ENCODE measurements at places on chromosomes 2 and 18.
A peak's percentile ranks its signal among the peaks of the same experiment; 100 is the strongest.

DNA sequence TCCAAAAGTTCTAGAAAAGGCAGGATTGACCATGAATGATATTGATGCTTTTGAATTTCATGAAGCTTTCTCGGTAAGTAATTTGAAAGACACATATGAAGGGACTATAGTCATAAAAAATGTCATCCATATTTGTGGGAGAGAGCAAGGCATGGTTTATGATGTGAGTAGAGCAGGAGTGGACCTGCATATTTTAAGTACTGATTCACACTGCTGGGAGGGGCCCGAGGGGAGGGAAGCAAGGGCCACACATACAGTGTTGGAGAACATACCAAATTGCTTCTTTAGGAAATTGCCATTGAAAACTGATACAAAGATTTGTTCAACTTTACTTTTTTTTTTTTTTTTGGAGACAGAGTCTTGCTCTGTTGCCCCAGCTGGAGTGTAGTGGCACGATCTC, 39.4 kb downstream of the HADHB start:
- no peak for DNase-seq

DNA sequence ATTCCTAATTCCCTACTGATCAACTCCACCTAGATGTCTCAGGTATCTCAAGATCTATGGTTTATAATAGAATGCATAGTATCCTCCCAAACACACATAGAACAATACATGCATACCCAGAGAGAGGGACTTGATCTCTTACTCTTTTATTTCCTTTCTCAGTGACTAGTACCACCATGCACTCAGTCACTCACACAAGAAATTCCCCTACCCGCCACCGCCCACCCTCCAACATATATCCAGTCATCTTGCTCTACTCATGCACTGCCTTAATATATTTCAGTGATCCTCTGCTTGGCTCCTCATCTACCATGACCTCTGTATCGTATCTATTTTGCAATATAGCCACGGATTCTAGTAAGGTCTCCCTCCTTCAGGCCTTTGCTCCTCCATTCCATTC, 996.9 kb downstream of the LRP1B start:
- no peak for DNase-seq

- DNase-seq: no peak
These were observed 39.9 kb downstream of the MAP3K2 start for GRCh38 chr2:127347734-127348392.

- DNase-seq: no peak
These were observed 249.1 kb upstream of the RBMS1 start for GRCh38 chr2:160742667-160743066.

DNA sequence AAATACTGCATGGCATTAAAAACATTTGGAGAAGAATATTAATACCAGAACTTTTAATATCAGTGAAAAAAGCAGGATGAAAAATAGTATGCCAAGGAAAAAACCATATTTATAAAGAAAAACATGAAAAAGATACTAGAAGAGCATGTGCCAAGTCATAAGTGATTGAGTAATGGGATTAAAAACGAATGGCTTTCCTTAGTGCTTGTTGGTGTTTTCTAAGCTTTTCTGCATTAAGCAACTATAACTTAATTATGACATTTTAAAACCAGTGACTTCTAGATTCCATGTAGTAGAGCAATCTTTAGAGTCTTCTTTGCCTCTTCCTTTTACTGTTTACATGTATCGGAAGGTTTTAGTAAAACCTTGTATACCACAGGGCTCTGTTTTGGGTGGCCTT, 6.6 kb downstream of the MAPRE3 start:
- DNase-seq: no peak

DNA sequence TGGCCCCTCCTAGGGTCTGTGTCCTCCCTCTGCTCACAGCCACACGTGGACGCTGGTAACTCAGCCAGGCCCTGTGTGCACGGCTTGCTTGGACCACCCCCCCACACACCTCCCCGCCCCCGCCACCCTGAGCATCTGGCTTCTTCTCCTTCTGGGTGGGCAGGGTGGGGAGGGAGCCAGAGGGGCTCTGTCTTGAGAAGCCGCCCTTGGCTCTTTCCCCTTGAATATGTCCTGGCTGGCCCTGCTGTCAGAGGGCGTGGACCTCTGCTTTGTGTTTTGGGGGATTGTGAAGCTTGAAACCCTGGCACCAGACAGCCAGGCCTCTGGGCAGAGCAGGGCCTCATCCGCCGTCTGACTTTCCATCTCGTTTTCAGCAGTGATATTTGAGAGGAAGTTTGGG, 72.1 kb downstream of the GLI2 start:
- DNase-seq: no peak

- DNase-seq: no peak
These were observed 185.6 kb upstream of the MEX3C start for GRCh38 chr18:51383116-51383515.

DNA sequence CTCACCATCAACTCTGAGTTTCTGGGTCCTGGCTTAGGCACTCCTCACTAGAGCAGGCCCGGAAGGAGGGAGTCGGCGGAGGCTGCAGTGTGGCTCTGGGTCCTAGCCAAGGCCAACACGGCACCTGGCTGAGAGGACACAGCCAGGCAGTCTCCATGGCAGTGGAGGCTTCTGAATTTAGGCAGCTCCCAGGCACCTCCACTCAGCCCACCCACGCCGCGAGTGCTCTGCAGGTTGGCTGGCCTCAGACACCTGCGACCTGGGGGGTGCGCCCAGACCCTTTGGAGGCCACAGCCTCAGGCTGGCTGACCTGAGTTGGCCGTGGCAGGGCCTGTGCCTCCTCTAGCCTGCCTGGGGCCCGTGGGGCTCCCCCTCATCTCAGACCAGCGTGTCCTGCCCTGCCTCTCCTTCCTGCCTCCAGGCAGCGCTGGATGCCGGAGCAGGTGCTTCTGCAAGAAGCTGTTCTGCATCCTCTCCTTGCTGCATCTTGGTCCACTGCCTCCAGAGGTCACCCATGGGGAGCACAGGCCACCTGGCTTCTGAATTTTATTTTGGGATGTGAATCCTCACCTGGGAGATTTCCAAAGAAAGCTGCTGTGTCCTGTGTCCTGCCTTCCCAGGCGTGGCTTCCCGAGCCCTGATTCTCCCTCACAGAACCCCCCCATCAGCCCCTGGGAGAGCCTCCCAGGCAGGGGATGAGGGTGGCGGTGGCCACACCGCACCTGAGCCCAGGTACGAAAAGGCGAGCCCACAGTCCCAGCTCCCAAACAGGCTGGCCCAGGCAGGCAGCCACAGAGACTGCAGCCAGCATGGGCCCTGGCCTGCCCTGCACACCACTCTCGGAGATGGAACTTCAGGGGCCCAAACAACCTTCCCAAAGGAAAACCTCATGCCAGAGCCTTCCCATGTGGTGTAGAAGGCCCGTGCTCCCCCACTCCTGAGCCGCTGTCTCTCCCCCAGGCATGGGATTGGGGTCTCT, 23.4 kb downstream of the AQP12A start:
- DNase-seq: no peak

DNA sequence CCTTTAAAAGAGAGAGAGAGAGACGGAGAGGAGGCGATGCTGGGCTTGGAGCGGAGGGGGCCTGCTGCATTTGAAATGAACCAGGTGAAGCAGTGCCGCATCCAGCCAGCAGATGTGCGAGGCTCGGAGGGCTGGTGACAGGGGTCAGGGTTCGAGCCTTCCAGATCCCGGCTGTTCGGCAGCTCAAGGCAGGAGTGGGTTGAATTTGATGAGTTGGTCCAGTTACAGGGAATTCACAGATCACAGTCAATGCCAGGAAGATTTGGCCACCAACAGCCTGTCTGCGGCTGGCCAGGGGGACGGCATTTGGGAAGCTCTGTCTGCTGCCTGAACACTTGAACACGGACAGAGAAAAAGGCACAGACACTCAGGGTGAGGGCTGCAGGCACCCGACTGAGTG, 48.6 kb downstream of the PTGR3 start:
- DNase-seq: no peak

- DNase-seq: no peak
These were observed 11.3 kb downstream of the TMEM247 start for GRCh38 chr2:46490521-46491141.

DNA sequence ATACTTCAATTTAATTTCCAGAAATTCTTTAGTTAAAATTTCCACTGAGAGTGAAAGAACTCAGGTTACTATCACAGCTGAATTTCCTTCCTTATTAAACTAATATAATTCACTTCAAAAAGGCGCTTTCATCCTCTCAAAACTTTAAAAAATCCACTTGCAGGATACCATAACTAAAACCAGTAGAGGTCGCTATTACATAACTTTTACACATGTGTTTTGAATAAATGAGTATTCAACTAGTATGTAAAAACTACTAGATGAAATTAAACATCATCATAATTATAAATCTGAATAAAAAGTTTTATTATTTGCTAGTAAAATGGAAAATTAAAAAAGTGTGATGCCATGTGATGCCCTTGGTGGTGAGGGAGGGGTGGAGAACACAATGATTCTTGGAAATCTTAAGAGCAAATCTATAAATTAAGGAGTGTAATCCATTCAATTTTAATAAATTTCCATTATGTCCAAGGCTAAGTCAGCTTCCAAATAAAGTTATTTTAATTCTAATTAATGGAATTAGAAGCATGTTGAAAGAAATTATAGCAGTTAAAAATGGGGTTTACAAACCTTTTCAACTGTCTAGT, 61.4 kb downstream of the SOS1 start:
- peak; percentile 24 for DNase-seq

GRCh38 chr2:171910494-171910893, 11.8 kb upstream of the HAT1 start:
- DNase-seq: no peak

GRCh38 chr2:127093648-127094210, 13.2 kb downstream of the BIN1 start:
- DNase-seq: no peak

GRCh38 chr2:166539340-166540162, 45.5 kb upstream of the SCN7A start:
- DNase-seq: peak; percentile 73

DNA sequence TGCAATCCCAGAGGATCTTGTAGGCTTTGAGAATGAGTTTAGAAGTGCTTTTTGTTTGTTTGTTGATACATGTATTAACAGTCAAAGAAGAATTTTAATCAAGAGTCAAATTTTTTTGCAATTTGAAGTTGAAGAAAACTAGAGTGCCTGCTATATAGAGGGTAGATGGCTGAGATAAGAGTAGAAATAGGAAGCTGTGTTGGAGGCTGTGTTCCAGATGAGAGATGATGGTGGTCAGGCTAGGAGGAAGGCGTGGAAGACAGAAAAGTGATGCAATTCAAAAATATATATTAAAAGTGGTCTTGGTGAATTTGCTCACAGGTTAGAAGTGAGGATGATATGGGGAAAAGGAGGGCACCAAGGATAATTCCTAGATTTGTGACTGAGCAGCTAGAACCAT, 978.3 kb downstream of the BCL11A start:
- no peak for DNase-seq

GRCh38 chr2:71743995-71744675, 290.8 kb downstream of the DYSF start:
- DNase-seq: no peak

DNA sequence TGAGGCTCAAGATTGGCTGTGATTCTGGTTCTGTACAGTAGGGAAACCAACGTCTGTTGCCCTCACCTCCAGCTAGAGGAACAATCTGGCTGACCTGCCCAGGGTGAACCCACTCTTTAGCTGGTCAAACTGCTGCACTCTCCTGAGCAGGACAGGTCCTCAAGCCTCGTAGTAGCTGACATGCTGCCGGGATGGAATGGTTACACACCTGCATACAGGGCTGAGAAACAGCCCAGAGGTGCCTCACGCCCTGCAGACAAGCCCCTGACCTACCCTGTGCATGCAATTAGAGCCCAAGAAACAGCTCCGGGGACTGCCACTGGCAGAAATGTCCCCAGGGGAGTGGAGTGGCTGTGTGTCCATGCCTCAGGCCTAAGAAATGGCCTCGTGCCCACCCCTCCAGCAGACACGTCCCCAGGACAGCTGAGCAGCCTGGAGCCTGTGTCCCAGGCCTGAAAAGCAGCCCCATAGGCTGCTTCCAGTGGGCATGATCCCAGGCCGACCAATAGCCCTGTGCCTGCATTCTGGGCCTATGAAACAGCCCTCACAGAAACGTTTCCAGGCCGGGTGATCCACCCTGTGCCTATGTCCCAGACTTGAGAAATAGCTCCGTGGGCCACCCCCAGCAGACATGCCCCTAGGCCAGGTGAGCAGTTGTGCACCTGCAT, 25.4 kb downstream of the BOLL start:
- no peak for DNase-seq

- no peak for DNase-seq
These were observed 242.8 kb downstream of the GBX2 start for GRCh38 chr2:235925250-235925919.

DNA sequence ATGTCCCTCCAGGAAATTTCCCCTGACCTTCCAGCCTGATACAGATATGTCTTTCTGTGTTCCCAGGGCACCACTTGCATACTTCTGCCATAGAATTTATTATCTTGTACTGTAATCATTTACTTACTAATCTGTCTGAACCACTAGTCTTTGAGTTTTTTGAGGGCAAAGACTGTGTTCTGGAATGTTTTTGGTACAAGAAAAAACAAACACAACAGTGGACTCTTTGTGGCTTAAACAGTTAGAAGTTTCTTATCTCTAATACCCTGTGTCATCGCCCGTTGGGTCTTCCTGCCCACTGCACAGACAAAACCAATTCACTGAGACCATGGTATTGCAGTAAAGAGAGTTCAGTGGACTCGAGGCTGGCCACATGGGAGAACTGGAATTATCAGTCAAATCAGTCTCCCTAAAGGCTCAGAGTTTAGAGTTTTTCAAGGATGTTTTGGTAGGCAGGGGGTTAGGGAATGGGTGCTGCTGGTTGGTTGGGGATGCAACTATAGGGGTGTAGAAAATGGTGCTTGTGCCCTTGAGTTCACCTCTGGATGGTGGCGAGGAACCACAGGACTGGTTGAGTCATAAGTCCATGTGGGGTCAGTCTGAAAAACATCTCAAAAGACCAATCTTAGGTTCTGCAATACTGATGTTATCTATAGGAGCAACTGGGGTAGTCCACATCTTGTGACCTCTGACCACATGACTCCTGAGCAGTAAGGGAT, 20.3 kb downstream of the RALB start:
- no peak for DNase-seq

DNA sequence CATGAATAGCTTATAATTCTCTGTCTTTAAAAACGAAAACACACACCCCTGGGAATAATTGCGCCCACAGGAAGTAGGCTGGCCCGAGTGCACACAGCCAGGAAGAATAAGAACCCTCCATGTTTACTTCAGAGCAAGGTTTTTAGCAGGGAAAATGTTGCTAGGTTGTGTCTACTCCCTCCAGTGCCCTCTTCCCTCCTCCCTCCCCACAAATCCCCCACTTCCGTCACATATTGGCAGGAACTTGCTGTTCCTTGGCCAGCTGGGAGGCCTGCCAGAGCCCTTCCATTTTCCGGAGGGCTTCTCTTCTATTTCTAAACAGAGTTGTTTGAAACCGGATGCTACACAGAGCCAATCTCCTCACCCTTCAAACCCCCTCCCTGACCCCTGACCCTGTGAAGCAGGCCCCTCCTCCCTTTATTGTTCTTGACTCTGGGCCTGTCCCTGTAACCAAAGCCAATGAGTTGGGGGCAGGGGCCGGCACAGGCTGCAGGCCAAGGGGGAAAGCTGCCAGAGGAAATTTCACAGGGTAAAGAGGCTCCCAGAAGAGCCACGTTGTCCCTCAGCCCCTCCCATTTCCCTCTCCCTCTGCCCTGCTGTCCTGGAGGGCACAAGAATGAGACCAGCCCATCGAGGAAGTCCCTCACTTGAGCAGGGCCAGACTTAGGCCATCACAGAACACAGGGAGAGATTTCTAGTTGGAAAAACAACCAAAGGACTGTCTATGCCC, 49.8 kb upstream of the LGALSL start:
- peak; percentile 92 for DNase-seq

GRCh38 chr18:10266334-10266590, 188.2 kb upstream of the APCDD1 start:
- no peak for DNase-seq

GRCh38 chr2:215171151-215171550, 32.7 kb upstream of the ABCA12 start:
- DNase-seq: no peak

All from neuronal stem cell (in vitro differentiated cells).